ENCODE measurements at places on chromosomes 6 and 20.

DNA sequence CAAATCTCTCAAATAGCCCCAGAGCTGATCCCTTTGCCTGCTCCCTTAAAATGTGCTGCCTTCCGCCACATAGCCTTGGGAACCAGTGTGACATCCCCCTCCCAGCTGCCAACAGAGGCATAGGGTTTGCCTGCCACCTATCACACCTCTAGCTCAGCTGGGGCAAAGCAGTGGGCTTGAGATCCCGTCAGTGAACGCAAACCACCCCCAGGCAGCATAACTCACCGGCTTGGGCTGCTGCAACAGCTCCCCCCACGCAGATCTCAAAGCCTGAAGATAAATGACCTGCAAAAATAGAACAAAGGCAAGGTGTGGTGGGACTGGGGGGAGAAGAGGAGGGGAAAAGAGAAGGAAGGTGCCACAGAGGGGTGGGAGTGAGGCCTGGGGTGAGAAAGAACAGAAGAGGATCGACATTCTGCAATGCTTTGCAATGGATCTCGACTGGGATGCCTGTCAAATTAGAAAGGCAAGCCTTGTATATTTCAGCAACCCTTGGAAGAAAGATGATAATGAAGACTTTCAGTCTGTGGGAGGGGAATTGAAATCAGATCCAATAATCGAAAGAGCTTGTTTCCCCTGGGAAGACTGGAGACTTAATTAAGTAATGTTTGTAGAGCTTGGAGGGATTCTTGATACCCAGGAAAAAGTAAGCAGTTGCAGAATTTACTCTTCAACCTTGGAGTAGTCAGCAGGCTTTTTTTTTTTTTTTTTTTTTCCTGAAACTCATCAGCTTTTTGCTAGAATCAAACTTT is 1.3 kb downstream of the PDYN start:
- DNase-seq, result no peak

GRCh38 chr6:108737594-108738546 is 110.4 kb upstream of the ARMC2 start:
- DNase-seq, result no peak

DNA sequence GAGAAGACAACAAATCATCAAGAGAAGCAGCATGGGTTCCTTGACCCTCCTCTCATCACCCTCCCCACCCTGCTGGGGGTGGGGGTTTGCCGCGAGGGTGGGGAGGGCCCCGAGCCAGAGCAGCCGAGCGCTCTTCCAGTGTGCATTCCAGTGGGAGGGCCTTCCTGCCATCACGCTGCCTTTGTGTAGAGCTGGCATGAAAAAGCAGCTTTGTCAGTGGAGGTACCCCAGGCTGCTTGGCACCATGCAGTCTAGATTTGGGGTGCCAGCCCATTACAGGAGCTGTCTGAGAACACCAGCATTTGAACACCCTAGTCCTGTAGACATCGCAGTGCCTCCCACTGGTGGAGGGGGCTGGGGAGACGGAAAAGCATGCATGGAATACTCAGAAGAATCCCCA is 12.2 kb downstream of the BAK1 start:
- no peak for DNase-seq

DNA sequence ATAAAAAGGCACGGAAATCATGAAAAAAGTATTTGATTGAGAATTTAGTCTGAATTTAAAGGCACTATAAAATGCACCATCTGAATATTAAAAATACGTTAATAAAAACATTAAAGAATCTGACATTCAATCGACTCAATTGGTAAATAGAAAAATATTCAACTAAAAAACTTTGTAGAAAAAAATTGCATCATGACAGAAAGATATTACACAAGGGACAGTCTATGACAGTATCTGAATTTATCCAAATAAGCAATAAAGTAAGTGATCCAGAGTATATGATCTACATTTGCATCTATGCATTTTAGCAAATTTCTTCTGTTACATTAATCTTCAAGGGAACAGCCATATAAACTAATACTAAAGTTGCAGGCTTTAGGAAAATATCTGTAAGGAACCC is 9.4 kb downstream of the FRK start:
- DNase-seq, result no peak

- DNase-seq, result no peak
These were observed 37.8 kb downstream of the PPP1R16B start for GRCh38 chr20:38843346-38843745.
